ENCODE measurements at places on chromosomes 5 and 9. TPM values are rescaled to one million over a fixed set of nuclear protein-coding genes. Genes with fewer than 3 reads are reported as not detected.

Gene PCDHA1
- total RNA-seq, result not detected

Gene SCGB3A1
- not detected for total RNA-seq

Gene C7
- not detected for total RNA-seq

Gene DPYSL3
- total RNA-seq, result 50.4 TPM

Gene HAVCR2
- not detected for total RNA-seq

Gene TNFSF8
- not detected for total RNA-seq
